Adrenal gland (tissue), 19 donors: ENCODE measurements at places on chromosomes 4 and X. TPM values are rescaled to one million over a fixed set of nuclear protein-coding genes. Genes with fewer than 3 reads are reported as not detected.

DNA sequence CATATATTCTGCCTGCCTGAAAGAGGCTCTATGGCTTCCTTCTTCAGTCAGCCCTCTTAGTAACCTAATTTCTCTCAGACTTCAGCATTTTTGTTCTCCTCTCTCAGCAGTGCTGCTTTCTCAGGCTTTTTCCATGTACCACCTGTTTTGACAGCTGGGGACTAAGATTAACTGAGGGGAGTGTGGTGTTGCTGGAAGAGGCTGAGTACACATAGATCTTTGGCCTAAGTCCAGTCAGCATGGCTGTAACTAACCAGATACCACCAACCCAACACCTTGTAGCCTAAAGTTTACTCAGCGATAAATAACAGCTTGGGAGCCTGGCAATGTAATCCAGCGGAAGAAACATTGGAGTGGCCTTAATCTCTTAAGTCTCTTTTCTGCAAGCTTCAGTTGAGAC, 85.5 kb downstream of the RTL3 start:
- H3K27ac ChIP-seq: no peak overlapping the region
- DNase-seq: no peak
- no peak overlapping the region for H3K4me3 ChIP-seq

GRCh38 chr4:18559492-18559891, 537.9 kb upstream of the LCORL start:
- H3K4me1 ChIP-seq: no peaks in the 10 kb centered on the region
- no peak for DNase-seq
- H3K27ac ChIP-seq: no peak overlapping the region
- no peaks in the 10 kb centered on the region for H3K36me3 ChIP-seq

SOD3 gene
- polyA plus RNA-seq: 25.3 TPM

GPC3 gene
- 4.4 TPM for polyA plus RNA-seq
